ENCODE measurements at places on chromosomes 13 and 19. TPM values are rescaled to one million over a fixed set of nuclear protein-coding genes. Genes with fewer than 3 reads are reported as not detected.

SPTBN4 gene
- 0.25 TPM for polyA plus RNA-seq

DNA sequence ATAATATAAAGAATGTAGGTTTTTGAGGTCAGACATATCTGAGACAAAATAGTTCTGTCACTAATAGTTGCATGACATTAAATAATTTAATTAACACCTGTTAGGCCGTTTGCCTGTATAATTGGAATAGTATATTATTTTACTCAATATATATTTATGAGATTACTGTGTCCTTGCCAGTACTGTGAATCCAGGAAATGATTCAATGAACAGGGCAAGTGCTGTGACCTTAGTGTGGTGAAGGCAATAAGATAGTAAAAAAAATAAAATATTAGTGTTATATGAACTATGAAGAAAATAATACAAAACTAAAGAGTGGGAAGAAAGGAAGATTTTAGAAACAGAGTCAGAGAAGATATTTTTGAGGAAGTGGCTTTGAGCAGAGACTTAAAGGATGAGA is 403.7 kb downstream of the PCDH9 start:
- no peak for DNase-seq

DNA sequence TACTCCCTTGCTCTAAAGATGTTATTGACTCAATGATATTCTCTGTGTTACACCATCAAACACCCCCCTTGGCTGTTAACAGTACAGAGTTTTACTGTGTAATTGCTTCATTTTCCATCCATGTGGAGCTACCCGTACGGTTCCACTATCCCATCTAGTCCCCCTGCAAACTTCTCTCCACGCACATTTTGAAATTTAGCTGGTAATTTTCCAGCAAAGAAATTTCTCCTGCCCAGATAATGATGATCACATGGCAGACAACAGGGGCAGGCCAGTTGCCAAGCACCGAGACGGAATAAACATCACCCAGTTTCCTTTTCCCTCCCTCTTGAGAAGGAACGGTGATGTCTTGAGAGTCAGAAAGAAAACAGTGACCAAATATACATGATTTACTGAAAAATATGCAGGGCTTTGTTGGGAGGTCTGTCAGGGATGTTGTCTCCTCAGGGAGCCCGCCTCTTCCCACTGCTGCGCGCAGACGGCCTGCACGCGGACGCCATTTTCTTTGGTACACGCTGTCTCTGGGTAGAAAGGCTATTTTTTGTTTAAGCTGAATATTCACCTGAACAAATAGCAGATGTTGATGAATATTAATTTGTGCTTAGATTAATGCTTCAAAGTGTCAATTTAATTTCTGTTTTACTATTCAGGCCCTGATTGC is 109.9 kb downstream of the OLFM4 start:
- no peak for DNase-seq

INSL3 gene
- polyA plus RNA-seq, result not detected

DNA sequence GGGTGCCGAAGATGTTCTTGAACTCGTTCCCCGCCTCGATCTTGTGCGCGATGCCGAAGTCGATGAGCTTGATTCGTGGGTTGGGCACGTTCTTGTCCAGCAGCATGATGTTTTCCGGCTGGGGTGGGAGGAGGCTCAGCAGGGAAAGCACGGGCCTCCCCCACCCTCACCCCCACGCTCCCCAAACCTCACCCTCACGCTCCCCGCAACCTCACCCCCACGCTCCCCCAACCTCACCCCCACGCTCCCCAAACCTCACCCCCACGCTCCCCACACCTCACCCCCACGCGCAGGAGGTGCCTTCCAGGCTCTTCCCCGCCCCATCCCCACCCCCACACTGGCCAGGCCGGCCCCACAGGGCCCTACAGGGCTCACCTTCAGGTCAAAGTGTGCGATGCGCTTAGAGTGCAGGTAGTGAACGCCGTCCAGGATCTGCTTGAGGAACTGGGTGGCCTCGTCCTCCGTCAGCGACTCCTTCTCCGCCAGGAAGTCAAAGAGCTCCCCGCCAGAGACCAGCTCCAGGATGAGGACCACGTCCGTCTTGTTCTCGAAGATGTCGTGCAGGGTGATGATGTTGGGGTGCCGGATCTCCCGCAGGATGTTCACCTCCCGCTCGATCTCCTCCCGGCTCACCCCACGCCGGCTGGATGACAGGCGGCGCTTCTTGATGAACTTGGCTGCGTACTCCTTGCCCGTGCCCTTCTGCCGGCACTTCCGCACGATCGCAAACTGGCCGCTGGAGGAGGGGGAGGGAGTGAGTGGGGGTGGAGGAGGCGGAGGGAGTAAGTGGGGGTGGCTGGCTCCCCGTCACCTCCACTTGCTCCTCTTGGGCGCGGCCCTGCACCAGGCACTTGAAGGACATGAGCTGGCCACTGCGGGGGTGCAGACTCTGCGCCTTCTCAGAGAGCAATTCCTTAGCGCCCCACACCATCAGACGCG is 6.4 kb downstream of the DAPK3 start:
- DNase-seq, result no peak

- DNase-seq, result no peak
Measured at GRCh38 chr13:53953183-53953582, 924.6 kb downstream of the OLFM4 start.

TMPRSS9 gene
- not detected for polyA plus RNA-seq

CYP2F1 gene
- not detected for polyA plus RNA-seq

- no peak for DNase-seq
Measured at GRCh38 chr13:74174810-74175209, 40.6 kb upstream of the KLF12 start.

DNA sequence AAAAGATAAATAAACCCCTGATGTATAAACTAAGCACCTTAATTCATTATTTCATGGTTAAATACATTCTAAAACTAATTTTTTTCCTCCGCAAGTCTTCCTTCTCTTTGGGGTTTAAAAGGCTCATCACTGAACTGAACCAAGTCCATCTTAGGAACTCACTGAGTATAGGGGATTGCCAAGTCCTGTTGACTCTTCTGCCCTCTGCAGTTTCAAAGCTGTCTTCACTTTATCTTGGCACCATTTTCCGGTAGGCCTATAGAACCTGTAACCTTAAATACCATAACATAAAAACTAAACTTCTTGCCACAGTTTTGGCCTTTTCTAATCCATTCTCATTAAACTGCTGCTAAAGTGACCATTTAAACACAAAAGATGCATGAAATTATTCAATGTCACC is 66.5 kb upstream of the USPL1 start:
- no peak for DNase-seq

GRCh38 chr19:52963247-52963618 is 552 bp upstream of the ZNF816 start:
- DNase-seq, result no peak

- no peak for DNase-seq
Measured at GRCh38 chr13:44768239-44768638, 192.1 kb upstream of the TSC22D1 start.

SULT2A1 gene
- polyA plus RNA-seq, result 23.7 TPM

All from aorta (tissue), 5 donors.